Ovary (tissue), 10 donors: ENCODE measurements at places on chromosomes 2 and 18. TPM values are rescaled to one million over a fixed set of nuclear protein-coding genes. Genes with fewer than 3 reads are reported as not detected.

CHRNG gene
- total RNA-seq: not detected

ELOA2 gene
- not detected for total RNA-seq

GAREM2 gene
- total RNA-seq: 1.0 TPM

TRIB2 gene
- total RNA-seq: 120 TPM

GMPPA gene
- 28.4 TPM for total RNA-seq

CLEC4F gene
- 0.38 TPM for total RNA-seq

GAL3ST2 gene
- 0.27 TPM for total RNA-seq

ALPG gene
- total RNA-seq: not detected

RANBP2 gene
- 86.6 TPM for total RNA-seq

TEKT4 gene
- 0.30 TPM for total RNA-seq

COL4A3 gene
- total RNA-seq: 4.8 TPM

POTEI gene
- 0.60 TPM for total RNA-seq

DNAJC5G gene
- not detected for total RNA-seq

DUSP19 gene
- 3.8 TPM for total RNA-seq

SERPINB10 gene
- not detected for total RNA-seq

SATB2 gene
- 1.3 TPM for total RNA-seq

BUB1 gene
- total RNA-seq: 0.33 TPM

CREG2 gene
- 0.51 TPM for total RNA-seq

SLC9A2 gene
- total RNA-seq: 0.12 TPM

RUFY4 gene
- total RNA-seq: not detected

IL1F10 gene
- not detected for total RNA-seq

SPHKAP gene
- 2.9 TPM for total RNA-seq

VAMP8 gene
- 14.0 TPM for total RNA-seq

ALK gene
- 0.07 TPM for total RNA-seq

ALPI gene
- total RNA-seq: not detected

CYP1B1 gene
- 30.5 TPM for total RNA-seq

MAPRE3 gene
- total RNA-seq: 41.0 TPM

CNDP1 gene
- total RNA-seq: 0.15 TPM

UGT1A3 gene
- not detected for total RNA-seq

NTSR2 gene
- 3.8 TPM for total RNA-seq

EVA1A gene
- 1.4 TPM for total RNA-seq
